ENCODE measurements at places on chromosomes 11 and 22.

GRCh38 chr11:22234743-22235142, 41.9 kb downstream of the ANO5 start:
- no peak for DNase-seq

GRCh38 chr11:17779861-17780594, 45.4 kb downstream of the KCNC1 start:
- no peak for DNase-seq

DNA sequence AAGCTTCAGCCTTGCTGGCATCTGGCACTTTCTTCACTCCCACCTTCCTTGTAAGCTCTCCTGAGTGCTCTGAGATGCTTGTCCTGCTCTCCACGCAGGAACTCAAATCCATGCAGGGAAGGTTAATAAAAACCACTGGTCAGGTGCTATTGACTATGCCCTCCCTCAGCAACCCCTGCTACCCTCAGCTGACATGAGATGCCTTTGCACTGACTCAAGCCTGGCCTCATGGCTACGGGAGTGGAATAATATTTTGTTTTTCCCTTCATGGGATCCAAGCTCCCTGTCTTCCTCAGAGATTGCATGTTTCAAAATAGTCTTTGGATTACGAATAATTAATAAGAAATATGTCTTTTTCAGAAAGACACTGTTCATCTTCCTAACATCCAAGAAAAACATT, 31.7 kb upstream of the ABCC8 start:
- DNase-seq: no peak

GRCh38 chr11:41522391-41522790, 62.9 kb upstream of the LRRC4C start:
- DNase-seq: no peak

GRCh38 chr22:20433191-20433590, 4.4 kb downstream of the SCARF2 start:
- DNase-seq: no peak

- no peak for DNase-seq
These were observed 177.3 kb upstream of the NTM start for GRCh38 chr11:131193031-131193501.

DNA sequence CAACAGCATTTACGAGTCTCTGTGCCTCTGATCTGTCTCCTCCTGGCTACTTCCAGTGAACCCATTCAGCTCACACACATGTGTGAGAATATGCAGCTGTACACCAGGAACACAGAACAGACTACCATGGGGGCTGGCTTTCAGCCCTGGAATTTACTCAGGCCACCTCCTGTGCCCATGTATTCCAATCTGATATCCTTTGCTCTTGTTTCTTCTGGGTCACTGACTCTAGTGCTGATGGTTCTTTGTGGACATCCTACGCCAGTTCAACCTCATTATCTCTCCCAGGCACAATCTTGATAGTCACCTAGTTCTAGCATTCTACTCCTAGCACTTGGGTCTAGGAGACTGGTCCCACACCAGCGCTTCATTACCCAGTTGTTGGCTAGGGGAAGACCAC, 23.0 kb upstream of the ZC3H12C start:
- no peak for DNase-seq

GRCh38 chr11:526192-526591, 9.2 kb downstream of the HRAS start:
- DNase-seq: no peak

DNA sequence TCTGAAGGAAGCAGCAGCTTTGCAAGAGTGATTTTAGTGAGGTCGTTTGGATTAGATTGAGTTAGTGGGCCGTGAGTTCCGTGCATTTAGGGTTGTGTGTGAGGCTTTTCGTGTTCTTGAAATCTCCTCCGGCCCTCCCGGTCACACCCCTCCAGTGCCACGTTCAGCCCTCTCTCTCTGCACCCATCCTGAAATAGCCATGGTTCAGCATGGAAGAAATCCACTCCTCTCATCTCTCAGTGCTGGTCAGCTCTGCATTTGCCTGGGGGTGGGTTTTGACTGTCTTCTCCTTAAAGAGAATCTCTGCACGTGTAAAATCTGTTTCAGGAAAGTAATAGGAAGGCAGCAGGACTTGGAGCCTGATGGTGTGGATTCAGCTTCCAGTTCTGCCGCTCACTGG, 19.8 kb downstream of the BARX2 start:
- no peak for DNase-seq

- DNase-seq: no peak
These were observed 12.1 kb downstream of the SSH3 start for GRCh38 chr11:67315325-67315909.

GRCh38 chr11:69915151-69915500, 95.9 kb upstream of the FGF3 start:
- no peak for DNase-seq

- DNase-seq: no peak
These were observed 675.3 kb downstream of the BRD1 start for GRCh38 chr22:49152127-49152938.

- DNase-seq: no peak
These were observed 31.7 kb downstream of the OR8B12 start for GRCh38 chr11:124511745-124512144.

- DNase-seq: peak; percentile 49
These were observed 585 bp downstream of the ARHGEF12 start for GRCh38 chr11:120336641-120337354.

GRCh38 chr22:47322854-47323253, 560.4 kb downstream of the TBC1D22A start:
- peak; percentile 81 for DNase-seq

DNA sequence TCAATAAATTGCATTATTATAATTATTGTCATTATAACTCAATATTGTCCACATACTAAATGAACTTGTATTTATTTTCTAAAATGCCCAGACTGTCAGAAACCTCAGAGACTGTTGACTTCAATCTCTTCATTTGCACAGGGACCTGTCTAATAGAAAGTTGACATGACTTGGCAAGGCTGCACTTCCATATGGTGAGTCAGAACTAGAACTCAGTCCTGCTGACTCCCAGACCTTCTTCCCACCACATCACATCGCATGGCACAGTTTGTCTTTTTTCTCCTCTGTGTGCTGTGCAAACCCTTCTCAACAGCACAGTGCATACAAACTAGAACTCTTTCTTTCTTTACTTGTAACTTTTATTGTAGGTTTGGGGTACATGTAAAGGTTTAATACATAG, 215.1 kb upstream of the BLID start:
- DNase-seq: no peak

GRCh38 chr22:33126881-33127280, 68.7 kb upstream of the SYN3 start:
- no peak for DNase-seq

- no peak for DNase-seq
These were observed 3.8 kb downstream of the CSDC2 start for GRCh38 chr22:41564563-41564962.

DNA sequence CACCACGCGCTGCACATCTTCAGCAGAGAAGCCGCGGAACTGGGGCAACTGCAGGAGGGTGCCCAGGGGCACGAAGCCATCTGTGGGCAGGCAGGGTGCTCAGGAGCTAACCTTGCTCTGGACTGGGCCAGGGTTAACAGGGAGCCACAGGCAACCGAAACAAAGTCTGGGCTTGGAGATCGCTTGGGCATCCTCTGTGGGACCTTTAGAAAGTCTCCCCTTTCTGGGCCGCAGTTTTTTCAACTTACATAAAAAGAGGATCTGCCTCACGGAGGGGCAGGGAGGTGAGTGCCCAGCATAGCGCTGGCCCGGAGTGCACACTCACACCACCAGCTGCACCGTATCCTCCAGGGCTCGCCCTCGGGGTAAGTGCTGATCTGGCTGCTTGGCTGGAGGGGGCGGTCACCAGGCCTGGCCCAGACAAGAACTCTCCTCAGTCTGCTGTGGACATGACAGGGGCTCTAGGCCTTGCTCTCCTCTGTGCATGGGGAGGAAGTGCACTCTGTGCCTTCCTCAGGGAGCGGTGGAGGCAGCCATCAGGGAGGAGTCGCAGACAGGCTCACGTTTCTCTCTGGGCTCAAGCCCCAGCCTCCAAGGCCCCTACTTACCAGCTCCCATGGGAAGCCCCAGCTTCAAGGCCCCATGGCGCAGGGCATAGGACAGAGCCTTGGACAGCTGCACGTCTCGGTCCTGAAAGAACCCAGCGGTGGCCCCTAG, 937 bp downstream of the TRPT1 start:
- no peak for DNase-seq

DNA sequence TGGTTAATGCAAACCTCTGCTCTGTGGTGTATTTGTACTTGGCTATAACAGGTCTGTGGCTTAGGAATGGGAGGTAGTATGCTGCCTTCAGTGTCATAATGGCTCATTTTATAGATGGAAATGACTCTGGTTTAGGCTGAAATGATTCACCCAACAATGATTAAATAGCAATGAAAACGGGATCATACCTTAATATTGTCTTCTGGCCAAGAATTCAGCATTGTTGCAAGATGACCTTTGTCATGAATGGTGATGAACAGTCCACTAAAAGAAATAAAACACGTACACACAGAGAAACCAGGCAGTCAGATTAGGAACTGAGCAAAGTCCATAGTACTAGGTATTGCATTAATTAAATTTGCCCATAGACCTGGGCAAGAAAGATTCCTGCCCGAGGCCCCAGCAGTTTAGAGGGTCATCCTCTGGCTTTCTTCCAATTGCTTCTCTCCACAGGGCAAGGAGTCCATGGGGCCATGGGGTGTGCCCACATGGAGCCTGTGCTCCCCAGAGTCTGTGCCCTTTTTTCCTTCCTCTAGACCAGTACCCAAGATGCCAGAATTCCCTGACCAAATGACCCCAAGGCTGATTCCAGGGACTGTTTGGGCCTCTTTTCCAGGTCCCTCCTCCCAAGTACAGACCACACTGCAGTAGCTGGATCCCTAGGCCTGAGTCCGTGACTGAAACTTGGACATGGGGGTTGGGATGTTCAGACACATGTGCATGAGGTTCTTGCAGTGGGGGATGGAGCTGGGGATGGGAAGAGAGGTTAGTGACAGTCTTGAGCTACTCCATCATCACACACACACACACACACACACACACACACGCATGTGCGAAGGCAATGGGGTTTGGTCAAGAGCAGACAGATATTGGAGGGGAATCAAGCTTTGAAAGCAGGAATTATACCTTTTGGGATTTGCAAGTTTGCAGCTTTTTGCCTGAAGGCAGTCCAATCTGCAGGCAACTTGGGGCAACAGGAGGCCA, 134.2 kb downstream of the CCDC81 start:
- no peak for DNase-seq

DNA sequence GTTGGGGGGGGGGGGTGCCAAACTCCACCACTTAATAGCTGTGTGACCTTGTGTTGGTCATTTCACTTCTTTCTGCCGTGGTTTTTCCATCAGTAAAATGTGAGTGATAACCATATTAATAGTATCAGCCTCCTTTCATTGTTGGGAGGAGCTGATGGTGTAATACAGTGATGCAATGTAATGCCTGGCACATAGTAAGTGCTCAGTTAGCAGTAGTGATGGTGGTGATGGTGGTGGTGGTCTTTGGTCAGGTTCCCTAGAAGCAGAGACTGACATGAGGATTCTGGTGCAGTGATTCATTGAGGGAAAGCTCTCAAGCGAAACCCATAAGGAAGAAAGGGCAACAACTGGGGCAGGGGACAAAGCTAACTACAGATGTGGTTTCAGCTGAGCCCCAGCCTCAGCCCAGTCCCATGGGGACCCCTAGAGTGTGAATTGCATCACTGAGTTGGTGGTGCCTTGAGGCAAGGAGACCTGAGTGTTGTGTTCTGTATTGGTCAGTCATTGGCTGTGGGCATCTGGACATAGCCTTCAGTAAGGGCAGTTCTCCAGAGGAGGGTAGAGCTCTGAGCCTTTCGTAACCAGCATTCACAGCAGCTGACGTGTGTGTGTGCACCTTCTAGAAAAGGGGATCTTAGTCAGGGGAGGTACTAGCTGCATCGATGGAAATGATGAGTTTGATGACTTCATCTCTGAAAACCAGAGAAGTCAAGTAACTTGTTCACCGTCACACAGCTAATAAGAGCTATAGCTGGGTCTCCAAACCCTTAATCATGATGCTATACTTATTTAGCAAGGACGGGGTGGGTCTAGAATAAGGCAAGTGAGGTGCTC, 93.6 kb upstream of the CRYBB3 start:
- no peak for DNase-seq

DNA sequence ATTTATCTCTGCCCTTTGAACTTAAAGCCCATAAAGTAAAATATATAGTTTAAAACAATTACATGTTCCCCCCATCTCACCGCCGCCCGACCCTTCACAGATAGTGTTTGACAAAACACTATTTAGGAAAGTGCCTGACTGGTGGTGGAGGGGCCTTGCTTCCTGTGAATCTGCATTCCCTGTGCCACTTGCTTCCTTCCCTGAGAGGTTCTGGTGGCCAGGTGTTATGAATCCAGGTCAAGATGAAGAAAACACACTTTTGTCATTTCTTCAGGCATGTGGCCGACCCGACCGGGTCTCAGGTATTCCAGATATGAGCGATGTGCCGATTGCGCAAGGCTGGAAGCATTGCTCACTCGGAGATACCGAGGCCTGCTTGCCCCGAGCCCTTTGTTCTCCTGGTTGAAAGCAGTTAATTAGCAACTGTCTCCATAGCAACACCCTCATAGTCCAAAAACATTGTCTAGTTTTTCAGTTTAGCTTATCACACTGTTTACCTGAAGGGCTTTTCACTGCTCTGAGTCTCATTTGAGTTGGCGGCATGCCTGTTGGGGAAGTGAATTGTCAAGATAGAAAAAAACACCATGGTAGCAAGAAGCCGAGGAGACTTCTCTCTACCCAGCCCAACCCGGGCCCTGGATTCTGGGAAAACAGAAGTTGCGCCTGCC, 128.3 kb downstream of the TEAD1 start:
- DNase-seq: peak; percentile 99

GRCh38 chr11:83044958-83045712, 26.6 kb downstream of the RAB30 start:
- no peak for DNase-seq

DNA sequence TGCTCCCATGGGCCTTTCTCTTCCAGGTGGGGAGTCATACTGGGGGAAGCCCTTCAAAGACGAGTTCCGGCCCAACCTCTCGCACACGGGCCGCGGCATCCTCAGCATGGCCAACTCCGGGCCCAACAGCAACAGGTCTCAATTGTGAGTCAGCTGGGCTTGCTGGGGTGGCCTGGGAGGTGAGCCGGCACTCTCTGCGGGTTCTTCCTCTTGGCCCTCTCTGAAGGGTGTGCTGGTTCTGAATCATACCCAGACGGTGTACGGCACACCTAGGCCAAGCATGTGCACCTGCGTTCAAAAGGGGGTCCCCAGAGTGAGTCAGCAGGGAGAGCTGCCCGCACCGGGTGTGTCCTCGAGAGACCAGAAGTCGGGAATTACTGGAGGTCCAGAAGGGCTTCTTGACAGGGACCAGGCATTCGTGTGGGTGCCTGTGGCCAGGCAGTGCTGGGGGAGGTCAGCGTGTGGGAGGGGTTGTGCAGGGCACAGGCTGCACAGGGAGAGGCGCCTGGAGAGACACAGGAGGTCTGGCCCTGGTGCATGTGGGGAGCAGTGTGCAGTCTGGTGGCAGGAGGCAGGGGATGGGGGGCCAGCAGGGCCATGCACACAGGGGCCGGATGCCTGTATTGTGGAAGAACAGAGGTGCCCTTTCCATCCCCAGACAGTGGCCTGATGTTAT, 23.0 kb downstream of the PPIL2 start:
- no peak for DNase-seq

GRCh38 chr11:76041208-76041607, 165.1 kb downstream of the WNT11 start:
- DNase-seq: no peak

- no peak for DNase-seq
These were observed 131.9 kb upstream of the NARS2 start for GRCh38 chr11:78706551-78706950.

All from NCI-H1105 (cell line).